ENCODE measurements at places on chromosomes 5 and 9.

DNA sequence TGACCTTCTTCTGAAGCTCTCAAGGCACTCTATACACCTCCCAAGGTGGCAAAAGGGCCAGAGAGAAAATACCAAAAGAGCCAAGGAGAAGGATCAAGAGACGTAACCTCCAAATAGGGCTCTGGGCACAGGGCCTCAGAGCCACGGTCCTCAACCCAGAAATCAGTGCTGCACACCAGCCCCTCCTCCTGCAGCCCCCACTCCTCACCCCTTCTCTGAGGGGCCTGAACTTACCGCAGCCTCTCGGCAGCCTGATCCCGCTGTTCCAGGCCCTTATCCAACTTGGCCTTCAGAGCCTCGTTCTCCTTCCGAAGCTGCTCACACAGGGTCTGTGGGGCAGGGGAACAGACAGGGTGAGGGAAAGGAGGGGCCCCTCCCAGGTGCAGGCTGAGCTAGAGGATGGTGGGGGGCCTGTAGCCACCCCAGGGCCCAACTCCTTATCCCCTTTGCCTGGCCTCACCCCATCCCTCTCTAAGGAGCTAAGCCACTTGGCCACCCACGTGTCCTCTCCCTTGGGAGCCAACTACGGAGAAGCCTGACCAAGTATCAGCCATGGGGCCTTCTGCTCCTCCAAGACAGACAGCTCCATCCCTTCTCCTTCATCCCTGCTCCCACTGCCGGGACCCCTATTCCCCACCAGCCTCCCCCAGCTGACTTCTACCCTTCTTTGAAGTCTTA is 28.8 kb downstream of the TNIP1 start:
- DNase-seq: no peak

- no peak for DNase-seq
Measured at GRCh38 chr9:36834736-36835135, 199.3 kb downstream of the PAX5 start.

- no peak for DNase-seq
Measured at GRCh38 chr5:58751222-58751837, 168.5 kb downstream of the RAB3C start.

GRCh38 chr9:88926781-88927505 is 64.3 kb upstream of the S1PR3 start:
- DNase-seq: no peak

DNA sequence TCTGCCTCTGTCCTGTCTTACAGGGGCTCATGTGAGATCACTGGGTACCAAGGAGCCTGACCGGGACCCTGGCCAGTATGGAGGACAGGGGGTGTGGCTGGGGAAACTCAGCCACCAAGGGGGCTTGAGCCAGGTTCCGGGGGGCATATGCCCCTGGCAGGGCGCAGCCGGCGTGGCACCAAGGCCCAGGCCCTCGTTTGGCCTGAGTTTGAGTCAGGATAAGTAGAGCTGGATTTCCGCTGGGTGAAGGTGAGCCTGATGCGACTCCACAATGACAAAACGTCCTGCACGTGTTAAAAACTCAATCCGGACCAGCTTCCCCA is 616 bp upstream of the TSPAN17 start:
- DNase-seq: no peak
